ENCODE measurements at places on chromosomes 2 and 18. TPM values are rescaled to one million over a fixed set of nuclear protein-coding genes. Genes with fewer than 3 reads are reported as not detected.
A peak's percentile ranks its signal among the peaks of the same experiment; 100 is the strongest.

GRCh38 chr18:68507781-68508180 lies 207.1 kb downstream of the TMX3 start:
- no peak for DNase-seq

DNA sequence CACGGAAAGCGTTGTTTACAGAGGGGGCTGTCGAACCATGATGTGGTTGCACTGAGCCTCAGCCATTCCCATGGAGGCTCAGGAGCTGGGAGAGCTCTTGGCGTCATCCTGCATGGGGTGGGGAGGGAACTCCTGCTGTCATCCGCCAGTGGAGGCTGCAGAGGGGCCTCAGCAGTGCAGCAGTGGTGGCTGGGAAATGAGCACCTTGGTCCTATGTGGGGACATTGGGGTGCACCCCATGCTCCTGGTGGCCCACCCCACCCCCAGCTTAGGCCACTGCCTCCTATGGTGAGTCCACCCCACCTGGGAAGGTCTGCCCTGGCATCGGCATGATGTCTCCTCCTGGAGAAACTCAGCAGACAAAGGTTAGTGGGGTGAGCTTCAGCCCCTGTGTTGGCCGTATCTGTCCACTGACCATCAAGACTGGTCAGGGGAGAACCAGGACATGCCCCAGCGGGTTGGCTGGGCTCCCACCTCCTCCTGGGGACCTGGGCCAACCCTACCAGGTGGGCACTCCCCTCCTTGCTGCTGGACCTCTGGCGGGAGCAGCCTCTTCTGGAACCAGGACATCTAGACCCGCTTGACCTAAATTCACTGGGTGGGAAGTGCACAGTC lies 67.8 kb upstream of the HDAC4 start:
- DNase-seq, result no peak

DNA sequence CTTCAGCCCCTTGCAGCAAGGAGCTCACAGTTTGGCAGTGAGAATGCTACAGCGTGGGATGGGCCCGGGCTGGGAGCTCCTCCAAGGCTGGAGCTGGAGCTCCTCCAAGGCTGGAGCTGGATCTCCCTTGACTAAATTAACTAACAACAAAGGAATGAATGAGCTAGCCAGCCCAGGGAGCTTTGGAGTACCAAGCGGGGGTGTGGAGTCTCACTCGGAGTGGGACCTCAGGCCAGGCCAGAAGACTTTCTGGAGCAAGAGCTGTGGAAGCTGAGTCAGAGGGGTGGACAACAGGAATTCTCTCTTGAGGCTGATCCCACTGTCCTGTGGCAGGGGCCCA lies 244.7 kb upstream of the HS6ST1 start:
- DNase-seq, result peak; percentile 90

- DNase-seq, result peak; percentile 91
Observed at GRCh38 chr18:23825978-23826405, 136.7 kb downstream of the LAMA3 start.

GRCh38 chr2:124877141-124877577 lies 852.1 kb downstream of the CNTNAP5 start:
- DNase-seq, result no peak

- no peak for DNase-seq
Observed at GRCh38 chr2:235116885-235117492, 165.2 kb downstream of the SH3BP4 start.

GRCh38 chr2:21728133-21728532 lies 604.4 kb downstream of the TDRD15 start:
- DNase-seq, result no peak

DNA sequence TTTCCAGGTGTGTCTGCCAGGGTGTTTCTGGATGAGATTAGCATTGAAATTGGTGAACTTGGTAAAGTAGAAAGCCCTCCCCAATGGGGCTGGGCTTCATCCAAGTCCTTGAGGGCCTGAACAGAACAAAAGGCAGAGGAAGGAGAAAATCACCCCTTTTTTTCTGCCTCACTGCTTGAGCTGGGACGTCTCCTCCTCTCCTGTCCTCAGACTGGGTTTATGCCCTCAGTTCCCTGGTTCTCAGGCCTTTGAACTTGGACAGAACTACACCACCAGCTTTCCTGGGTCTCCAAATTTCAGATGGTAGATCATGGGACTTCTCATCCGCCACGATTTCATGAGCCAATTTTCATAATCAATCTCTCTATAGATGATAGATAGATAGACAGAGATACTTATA lies 53.7 kb upstream of the BIN1 start:
- DNase-seq, result no peak

- DNase-seq, result peak; percentile 43
Observed at GRCh38 chr2:70986499-70987189, 8.0 kb downstream of the TEX261 start.

- DNase-seq, result peak; percentile 50
Observed at GRCh38 chr2:20509770-20510490, 63.1 kb downstream of the RHOB start.

DNA sequence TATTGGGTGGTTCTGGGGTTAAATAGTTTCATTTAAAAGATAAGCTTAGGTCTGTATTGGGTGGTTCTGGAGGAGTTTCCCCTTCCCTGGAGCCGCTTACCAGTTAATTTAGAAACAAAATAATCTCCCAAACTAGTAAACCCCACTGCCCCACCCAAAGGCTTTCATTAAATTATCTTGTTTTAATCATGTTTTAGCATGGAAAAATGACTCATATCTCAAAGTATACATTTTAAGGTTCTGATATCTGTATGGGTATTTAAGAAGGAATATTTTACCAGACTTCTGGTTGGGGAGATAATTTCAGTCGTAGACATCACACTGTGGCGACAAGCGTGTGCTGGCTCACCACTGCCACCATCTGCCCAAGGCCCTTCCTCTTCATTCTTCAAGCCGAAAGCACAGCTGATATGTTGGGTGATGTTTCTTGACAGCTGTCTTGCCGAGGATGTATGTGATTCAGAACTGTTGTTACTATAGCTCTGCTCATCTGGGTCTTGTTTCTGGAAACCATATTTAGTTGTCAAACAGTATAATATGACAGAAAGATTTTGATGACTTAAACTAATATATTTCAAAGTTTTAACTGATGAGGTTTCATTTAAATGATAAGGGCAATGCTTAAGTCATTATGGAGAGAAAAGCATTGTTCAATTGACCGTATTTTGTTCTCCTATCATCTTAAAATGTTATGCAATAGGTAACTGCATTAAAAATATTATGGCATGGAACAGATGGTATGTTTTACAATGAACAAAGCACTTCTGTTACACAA lies 5.1 kb downstream of the FIGLA start:
- DNase-seq, result no peak

- no peak for DNase-seq
Observed at GRCh38 chr2:134718023-134718816, 580 bp downstream of the TMEM163 start.

DNA sequence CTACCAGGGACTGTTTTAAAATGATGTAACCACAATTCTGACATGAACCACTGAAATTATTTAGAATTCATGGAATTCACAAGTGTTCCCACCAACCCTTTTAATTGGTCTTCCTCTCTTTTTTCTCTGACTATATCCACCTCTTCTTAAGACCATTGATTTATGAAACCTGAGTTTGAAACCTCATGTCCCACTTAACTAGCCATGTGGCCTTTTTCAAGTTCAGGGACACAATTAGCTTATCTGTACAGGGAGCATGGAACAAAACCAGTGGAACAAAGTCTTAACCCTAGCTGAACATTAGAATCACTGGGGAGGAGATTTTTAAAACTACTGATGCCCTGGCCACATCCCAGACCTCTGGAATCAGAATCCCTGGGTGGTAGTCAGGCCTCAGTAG lies 41.6 kb upstream of the TMEM163 start:
- DNase-seq, result no peak

DNA sequence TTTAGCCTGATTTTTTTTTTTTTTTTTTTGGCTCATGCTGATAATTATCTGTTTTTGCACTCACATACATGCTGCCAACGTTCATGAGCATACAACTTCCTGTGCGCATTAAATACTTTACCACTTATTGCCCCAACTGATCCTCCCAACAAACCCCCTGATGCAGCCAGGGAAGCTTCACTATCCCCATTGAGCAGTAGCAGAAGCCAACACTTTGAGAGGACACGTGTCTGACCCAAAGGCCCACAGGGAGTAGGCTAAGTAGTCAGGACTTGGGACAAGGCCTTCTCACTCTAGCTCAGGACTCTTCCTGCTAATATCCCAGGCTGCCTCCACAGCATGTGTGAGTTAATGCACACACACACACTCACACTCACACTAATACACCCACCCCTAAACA lies 36.2 kb upstream of the MAT2A start:
- peak; percentile 13 for DNase-seq

DNA sequence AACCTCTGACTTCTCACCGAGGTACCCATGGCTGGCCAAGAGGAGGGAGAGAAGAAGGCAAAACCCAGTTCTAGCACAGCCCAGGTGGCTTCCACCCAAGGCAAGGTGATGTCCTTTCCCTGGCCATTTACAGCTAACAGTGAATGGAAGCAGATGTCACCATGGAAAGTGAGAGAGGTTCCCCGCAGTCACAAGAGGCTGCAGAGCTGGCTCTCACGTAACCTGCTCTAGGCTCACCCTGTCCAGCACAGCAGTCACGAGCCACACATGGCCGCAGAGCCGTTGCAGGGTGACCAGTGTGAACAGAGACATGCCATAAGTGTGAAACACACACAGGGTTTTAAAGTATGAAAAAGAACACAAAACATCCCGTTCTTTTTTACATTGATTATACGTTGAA lies 169.4 kb downstream of the TNS1 start:
- DNase-seq, result no peak

- DNase-seq, result no peak
Observed at GRCh38 chr2:182186132-182186735, 200.6 kb downstream of the PPP1R1C start.

GRCh38 chr2:157004789-157005188 lies 252.7 kb upstream of the GALNT5 start:
- DNase-seq, result no peak

GRCh38 chr18:61400716-61401115 lies 67.5 kb downstream of the CDH20 start:
- no peak for DNase-seq

- no peak for DNase-seq
Observed at GRCh38 chr2:132468821-132469675, 52.4 kb downstream of the GPR39 start.

- DNase-seq, result no peak
Observed at GRCh38 chr2:209472871-209473270, 49.0 kb downstream of the MAP2 start.

DNA sequence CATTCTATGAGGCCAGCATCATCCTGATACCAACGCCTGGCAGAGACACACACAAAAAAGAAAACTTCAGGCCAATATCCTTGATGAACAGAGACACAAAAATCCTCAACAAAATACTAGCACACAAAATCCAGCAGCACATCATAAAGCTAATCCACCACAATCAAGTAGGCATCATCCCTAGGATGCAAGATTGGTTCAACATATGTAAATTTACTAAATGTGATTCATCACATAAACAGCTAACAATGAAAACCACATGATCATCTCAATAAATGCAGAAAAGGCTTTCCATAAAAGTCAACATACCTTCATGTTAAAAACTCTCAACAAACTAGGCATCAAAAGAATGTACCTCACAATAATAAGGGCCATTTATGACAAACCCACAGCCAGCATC lies 65.3 kb downstream of the WDPCP start:
- DNase-seq, result no peak

DNA sequence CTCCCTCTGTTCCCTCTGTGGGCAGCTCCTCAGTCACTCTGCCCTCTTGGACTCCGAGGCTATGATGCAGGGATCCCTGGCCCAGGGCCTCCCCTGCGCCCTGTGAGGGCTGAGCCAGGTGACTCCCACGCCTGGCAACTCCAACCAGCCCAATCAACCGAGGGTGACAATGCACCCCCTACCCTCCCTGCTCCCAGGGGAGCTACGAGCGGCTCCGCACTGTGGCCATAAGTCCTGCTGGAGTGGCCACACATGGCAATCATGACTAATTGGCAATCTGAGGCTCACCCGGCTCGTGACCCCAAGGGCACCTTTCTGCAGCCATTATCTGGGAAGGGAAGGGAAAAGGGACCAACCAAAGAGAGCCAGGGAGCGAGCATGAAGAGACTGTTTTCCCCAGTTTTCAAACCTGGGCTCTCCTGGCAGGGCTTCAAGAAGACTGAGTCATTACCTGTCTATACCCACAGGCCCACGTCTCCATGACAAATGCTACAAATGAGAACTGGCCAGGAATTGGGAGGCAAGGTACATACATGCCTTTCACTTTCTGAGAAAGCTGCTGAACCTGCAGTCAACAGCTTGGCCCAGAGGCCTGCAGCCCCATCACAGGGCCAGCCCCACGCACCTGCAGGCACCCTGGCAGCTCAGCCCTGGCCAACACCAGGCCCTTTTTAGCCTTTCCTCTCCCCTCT lies 45.1 kb downstream of the RPL31 start:
- DNase-seq, result peak; percentile 59

DNA sequence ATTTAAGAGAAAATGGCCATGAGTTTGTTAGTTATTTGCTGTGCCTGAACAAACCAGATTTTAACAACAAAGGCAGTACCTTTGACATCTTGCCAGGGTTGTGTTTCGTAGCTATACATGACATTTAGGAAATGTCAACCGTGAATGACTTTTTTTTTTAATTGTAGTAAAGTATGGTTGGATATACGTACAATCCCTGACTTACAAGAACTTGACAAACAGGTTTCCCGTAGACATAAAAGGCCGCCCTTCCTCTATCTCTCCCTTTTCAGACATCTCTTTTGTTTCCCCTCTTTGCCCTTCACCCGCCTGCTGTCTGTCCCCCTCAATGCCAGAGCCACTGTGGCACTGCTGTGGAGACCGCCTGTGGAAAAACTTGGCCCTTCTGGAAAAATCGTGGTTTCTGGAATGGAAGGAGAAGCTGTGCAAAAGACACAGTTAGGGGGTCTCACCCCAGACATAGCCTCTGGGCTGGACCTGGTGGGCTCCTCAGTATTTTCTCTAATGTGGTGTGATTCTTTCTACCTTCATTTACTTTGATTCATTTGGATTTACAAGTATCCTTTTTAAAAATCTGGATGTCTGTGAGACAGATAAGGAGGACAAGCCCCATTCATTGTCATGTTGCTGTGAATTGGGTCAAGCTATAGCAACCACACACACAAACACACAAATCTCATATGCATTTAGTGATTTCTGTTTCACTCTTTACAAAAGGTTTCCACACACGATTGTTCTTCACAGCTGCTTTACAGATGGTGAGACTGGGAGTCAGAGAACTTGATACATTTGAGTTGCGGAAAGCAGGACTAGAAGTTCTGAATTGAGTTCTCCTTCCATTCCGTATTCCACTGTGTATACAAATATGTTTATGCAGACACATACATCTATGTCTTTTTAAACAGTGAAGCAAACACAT lies 48.6 kb downstream of the SPATS2L start:
- DNase-seq, result no peak

DNA sequence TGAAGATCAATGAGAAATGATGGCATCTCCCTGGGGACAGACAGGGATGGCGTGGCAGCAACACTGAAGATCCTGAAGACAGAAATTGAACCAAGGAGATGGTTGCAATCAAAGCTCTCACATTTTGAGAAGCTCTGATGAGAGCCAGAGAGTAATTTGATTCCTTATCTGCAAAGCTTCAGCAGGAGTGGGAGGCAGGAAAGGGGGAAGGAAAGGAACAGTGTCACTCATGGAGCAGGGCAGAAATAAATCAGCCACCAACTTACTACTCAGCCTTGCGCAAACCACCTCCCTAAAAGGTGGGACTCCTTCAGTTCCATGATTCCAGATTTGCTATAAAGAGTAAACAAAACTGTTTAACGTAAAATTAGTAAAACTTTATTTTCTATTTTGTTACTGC lies 119.2 kb downstream of the CACNB4 start:
- DNase-seq, result no peak

The STEAP3 gene
- 25.1 TPM for total RNA-seq

The RRM2 gene
- 1.7 TPM for total RNA-seq

The FBXO15 gene
- total RNA-seq, result not detected

The CIB4 gene
- total RNA-seq, result not detected

The CFC1 gene
- not detected for total RNA-seq

The PHOSPHO2 gene
- total RNA-seq, result 2.7 TPM

The BMP10 gene
- not detected for total RNA-seq

The CHRNG gene
- not detected for total RNA-seq

Measured in lower leg skin (tissue), 4 donors.